ENCODE measurements at places on chromosomes 1 and 21. TPM values are rescaled to one million over a fixed set of nuclear protein-coding genes. Genes with fewer than 3 reads are reported as not detected.
A peak's percentile ranks its signal among the peaks of the same experiment; 100 is the strongest.

The SLC5A3 gene
- 5.1 TPM for total RNA-seq

The ZNF692 gene
- 20.4 TPM for total RNA-seq

DNA sequence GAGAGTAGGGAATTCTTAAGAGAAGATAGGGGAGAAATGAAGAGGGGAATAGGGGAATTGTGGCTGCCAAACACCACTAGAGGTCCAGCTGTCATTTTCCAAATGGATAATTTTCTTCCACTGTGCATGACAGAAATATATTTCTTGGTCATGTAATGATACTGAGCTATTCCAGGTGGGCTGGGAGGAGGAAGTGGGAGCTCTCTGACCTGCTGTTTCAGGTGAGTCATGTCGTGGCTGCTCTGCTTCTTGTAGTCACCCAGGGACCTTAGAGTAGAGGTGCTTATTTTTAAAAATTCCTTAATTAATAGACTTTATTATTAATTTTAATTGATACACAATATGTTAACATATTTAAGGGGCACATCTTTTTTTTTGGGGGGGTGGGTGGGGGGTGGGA, 11.9 kb downstream of the PDE4B start:
- DNase-seq = no peak

GRCh38 chr1:64745181-64745985, 508 bp downstream of the RAVER2 start:
- peak; percentile 53 for DNase-seq

GRCh38 chr21:46443910-46444309, 14.8 kb upstream of the DIP2A start:
- no peak for DNase-seq

DNA sequence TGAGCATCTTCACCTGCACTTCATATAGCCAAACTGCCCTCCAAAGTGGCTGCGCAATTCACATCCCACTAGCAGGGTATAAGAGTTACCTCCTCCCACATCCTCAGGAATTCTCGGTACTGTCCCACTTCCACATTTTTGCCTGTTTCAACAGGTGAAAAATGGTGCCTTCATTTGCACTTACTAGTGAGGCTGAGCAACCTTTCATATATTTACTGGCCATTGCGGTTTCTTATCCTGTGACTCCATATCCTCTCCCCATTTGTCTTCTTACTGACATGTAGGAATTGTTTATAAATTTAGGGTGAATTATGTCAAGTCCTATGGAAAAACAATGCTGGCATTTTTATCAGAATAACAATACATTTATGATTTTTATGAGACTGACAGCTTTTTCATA, 61.9 kb downstream of the NIBAN1 start:
- no peak for DNase-seq

- no peak for DNase-seq
Measured at GRCh38 chr1:74703386-74704182, 29.3 kb downstream of the CRYZ start.

- no peak for DNase-seq
Measured at GRCh38 chr1:196660852-196661251, 9.0 kb downstream of the CFH start.

- DNase-seq = no peak
Measured at GRCh38 chr1:84669831-84670230, 20.4 kb downstream of the SSX2IP start.
